ENCODE measurements at places on chromosomes 6 and 20. TPM values are rescaled to one million over a fixed set of nuclear protein-coding genes. Genes with fewer than 3 reads are reported as not detected.

Gene BLOC1S5
- 16.1 TPM for total RNA-seq

GRCh38 chr20:16975682-16976081 lies 227.5 kb downstream of the OTOR start:
- DNase-seq = no peak

DNA sequence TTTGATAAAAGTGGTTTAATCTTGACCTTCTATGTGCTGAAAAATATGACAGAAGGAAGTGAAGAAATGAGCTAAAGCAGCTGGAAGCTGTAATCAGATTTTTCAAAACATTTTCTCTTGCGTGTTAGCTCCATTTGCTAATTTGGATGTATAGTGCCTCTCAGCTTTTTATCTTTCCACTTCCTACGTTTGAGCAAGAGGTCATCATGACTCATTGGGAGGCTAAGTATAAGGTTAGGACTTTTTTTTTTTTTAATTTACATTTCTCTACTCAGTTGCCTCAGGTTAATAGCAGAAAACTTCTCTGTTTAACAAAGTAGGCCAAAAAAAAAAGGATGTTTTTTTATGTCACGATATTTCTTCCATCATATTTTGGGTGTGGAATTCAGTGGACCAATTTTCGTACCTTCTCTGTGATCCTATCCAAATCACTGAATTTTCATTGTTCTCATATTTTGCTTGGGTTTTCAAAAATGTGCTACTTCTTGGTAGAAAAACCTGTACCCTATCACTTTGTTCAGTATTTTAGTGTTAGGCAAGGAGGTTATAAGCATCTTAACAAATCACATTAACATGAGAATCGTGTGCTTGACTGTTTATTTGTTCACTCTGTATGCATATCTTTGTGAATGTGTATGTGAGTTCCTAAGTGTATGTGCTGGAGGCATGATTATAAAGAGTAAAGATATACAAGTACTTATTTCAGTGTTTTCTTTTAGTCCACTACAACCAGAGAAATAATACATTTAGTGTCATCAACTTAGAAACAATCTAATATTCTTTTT lies 1028.3 kb upstream of the EYS start:
- DNase-seq = no peak

DNA sequence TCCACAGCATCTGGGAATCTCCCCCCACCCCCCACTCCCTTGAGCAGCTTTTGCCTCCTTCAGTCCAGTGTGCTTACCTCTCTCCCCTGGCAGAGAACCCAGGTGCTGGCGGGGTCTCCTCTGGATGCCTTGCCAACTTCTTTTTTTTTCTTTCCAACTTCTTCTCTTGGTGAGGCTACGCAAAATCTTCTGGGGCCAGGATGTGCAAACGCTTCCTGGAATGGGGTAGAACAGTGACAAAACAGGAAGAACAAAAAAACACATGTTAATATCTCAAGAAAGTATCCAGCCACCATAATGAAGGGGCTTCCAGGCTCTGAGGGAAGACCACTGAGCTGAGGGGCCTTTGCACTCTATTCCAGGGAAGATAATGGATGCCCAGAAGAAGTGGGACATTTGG lies 53.9 kb upstream of the DDR1 start:
- no peak for DNase-seq

GRCh38 chr20:46243707-46244628 lies 64.3 kb downstream of the CDH22 start:
- DNase-seq = no peak

GRCh38 chr6:159089443-159089842 lies 44.7 kb upstream of the TAGAP start:
- DNase-seq = no peak

Gene GFRAL
- not detected for total RNA-seq

GRCh38 chr6:151464702-151465101 lies 12.8 kb upstream of the RMND1 start:
- DNase-seq = no peak

GRCh38 chr6:27228963-27229477 lies 18.5 kb upstream of the PRSS16 start:
- no peak for DNase-seq

DNA sequence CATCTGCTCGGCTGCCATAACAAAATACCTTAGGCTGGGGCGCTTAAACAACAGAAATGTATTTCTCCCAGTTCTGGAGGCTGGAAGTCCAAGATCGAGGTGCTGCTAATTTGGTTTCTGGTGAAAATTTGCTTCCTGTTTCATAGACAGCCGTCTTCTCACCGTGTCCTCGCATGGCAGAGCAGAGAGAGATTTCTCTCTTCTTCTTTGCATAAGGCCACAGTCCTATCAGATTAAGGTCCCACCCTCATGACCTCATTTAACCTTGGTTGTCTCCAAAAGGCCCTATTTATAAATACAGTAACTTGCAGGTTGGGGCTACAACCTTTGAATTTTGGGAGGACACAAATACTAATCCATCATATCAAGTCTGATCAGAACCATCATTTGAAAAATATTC lies 544.3 kb downstream of the KIF16B start:
- DNase-seq = no peak

Gene CARMIL1
- total RNA-seq = 25.7 TPM

DNA sequence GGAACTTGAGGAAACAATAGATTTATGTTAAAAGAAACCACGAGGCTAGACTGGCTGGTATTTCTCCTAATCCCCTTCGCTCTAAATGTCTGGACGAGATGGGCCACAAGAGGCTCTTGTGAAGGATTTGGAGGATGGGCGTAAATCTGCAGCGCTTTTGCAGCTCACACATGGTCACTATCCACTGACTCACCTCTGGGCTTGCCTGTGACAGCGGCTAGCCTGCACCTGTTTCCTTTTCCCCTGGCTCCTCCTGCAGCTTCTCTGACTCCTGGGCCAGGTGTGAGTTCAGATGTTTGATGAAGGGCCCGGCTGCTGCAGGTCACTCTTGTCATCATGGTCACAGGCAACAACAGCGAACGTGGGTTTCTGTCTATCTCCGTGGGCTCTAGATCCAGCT lies 629.4 kb downstream of the CBLN4 start:
- DNase-seq = no peak

DNA sequence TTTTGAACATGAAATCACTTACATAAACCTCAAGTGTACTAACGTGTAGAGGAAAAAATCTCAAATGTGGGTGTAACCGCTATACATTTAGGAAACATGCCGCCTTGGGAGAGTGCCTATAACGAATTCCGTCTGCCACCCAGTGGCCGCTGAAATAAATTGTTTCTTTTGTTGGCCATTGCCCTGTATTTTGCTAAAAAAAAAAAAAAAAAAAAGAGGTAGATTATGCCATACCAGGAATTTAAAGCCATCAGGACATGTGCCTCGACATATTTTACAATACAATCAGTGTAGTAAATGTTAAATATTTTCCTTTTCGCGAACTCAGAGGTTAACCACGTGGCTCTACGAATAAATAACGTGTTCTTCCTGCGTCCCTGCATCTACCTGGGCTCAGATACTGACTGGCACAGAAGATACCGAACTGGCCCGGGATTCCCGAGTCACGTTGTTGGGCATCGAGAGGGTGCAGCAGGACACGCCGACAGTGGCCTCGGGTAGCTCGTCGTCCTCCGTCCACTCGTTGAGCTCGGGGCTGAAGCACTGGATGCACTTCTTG lies 14.3 kb downstream of the KLHL31 start:
- DNase-seq = peak; percentile 80

DNA sequence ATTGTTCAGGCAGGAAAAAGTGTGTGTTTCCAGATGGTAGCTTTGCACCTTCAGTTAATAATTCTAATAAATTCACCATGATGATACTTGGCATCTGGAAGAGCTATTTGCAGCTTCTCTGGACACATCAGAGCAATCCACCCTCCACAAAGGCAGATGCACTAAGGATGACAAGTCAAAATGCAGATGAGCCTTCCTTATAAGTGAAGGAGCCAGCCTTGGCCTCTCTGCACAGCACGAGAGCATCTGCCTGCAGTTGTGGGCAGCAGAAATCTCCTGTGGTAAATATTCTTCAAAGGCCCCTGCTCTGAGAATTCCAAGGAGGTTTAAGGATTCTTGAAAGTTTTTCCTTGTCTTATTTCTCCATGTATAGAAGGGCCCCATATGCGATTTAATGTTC lies 6.9 kb upstream of the POM121L2 start:
- DNase-seq = no peak

GRCh38 chr6:141587482-141588266 lies 545.1 kb upstream of the GJE1 start:
- DNase-seq = peak; percentile 37

GRCh38 chr6:45480752-45481415 lies 103.2 kb upstream of the SUPT3H start:
- DNase-seq = no peak

Gene NR2E1
- total RNA-seq = not detected

DNA sequence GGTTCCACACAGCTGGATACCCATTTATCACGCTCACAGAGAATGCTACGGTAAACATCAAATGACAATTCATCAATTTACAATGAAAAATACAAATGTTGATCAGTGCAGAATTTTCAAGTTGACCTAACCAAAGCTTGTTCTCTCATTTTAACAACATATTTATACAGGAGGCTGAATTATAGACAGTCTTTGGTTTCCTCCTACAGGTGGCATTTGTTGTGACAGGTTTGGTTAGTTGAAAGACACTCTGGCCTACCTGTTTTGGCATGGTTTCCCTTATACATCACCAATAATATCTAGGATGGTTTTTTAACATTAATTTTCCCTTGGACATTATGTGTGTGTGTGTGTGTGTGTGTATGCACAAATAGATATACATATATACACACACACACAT lies 642.5 kb upstream of the MMS22L start:
- DNase-seq = no peak
